ENCODE measurements at places on chromosomes 4 and X.
A peak's percentile ranks its signal among the peaks of the same experiment; 100 is the strongest.

DNA sequence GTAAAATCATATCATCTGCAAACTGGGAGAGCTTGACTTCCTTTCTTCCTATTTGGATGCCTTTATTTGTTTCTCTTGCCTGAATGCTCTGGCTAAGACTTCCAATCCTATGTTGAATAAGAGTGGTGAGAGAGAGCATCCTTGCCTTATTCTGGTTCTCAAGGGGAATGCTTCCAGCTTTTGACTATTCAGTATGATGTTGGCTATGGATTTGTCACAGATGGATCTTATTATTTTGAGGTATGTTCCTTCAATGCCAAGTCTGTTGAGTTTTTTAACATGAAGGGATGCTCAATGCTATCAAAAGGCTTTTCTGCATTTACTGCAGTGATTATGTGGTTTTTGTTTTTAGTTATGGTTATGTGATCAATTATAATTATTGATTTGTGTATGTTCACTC is 2144.6 kb upstream of the TENM3 start:
- no peak for DNase-seq

- DNase-seq: no peak
Measured at GRCh38 chrX:7852166-7852565, 9.2 kb downstream of the VCX start.

- DNase-seq: no peak
Measured at GRCh38 chr4:8704632-8705031, 112.1 kb downstream of the CPZ start.

DNA sequence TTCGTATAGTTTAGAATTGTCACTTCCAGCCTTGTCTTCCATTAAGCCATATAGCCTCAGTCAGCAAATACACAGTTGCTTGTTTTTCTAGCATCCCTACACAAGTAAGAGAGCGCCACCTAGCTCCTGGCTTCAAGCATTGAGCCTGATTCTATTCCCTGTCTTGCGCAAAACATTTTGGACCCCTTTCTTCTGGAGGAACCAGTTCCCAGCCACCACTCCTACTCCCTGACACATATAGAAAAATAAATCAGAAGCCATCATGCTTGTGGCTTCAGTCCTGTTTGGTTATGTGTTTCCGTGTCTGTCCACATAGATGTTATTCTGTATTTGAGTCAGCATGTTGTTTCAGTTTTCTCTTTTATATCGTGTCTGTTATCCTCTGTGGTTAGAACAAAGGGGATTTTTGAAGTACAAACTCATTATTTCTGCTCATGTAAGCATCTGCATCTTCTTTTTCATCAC is 59.9 kb downstream of the GK start:
- peak; percentile 78 for DNase-seq

DNA sequence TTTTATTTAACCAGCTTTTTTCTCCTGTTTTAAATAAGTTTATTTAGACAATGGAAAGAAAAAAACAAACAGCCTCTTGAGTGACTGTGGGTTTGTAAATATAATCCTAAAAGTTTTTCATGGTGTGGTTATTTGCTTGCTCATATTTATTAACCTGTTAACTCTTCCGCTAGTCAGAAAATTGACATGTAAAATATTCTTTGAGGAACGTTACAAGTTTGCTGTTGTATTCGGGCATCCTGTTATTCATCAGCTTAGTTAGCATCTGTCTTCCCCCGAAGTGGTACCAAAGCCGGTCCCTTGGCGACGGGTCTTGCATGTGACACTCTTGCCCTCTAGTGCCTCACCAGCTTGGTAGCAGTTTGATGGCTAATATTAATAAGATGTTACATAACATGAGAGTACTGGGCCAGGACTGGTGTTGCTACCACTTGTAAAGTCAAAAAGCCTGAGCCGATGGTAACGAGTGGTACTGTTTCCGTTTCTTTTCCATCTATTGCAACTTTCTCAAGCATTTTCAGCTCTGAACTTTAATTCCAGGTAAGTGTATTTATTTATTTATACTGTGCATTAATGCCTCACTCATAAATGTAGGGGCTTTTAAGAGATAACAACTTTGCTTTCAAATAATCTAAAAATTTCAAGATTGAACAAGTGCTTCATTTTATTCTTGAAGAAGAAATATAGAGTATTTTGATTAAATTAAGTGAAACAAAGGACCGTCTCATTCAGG is at the start of gene NDST3:
Gene NDST3, plus strand, starts transcription at position 434 of the 733 bp plus-strand sequence. CDS start 19,425 bp downstream, outside the sequence.
- peak; percentile 17 for DNase-seq
